Activated T-cell treated with anti-CD3 and anti-CD28 coated beads for 1 hour (primary cell): ENCODE measurements at places on chromosomes 3 and 15.

DNA sequence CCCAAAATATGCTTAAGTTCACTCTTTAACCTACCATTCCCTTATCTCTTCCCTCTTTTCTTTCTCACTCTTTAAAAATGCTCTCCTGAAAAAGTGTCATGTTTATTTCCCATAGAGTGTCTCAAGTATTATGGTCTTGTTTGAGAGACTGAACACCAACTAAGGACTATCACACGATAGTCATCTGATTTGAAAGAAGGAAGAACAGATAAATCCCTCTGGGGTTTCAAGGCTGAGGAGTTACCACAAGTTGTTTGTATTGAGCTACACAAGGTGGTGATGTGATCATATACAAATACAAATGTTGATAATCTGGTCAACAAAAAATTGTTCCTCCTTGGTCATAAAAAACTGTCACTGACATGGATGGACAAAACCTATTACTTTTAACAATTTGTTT lies 13.8 kb downstream of the MEIS2 start:
- DNase-seq = no peak

GRCh38 chr3:120174811-120175539 lies 80.7 kb upstream of the GSK3B start:
- no peak for DNase-seq

- no peak for DNase-seq
Observed at GRCh38 chr3:27253831-27254230, 115.4 kb downstream of the NEK10 start.

- no peak for DNase-seq
Observed at GRCh38 chr15:69513986-69514385, 61.4 kb downstream of the RPLP1 start.

GRCh38 chr3:56629047-56629446 lies 54.0 kb downstream of the TASOR start:
- DNase-seq = no peak

DNA sequence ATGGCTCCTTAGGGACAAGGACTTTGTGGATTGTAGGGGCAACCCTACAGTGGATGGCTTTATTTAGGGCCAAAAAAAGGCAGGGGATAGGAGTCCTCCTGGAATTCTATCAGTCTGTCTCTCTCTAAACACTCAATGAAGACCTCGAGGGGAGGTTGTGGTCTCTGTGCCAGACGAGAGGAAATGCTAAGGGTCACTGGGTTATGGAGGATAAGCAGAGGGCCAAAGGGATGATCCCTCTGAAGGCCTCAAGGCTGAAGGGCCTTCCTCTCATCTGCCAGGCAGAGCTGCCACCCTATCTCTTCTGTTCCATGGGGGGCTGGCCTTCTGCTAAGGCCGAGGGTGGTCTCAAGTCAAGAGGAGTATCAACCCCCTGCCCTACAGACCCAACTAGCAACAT lies 27.0 kb downstream of the PLXNB1 start:
- no peak for DNase-seq

GRCh38 chr3:58388550-58389091 lies 45.0 kb downstream of the PDHB start:
- DNase-seq = no peak

GRCh38 chr3:41173926-41174885 lies 25.1 kb upstream of the CTNNB1 start:
- DNase-seq = no peak

- no peak for DNase-seq
Observed at GRCh38 chr3:71873093-71873611, 88.2 kb upstream of the PROK2 start.

- DNase-seq = no peak
Observed at GRCh38 chr15:62914461-62915079, 128.0 kb upstream of the TPM1 start.

DNA sequence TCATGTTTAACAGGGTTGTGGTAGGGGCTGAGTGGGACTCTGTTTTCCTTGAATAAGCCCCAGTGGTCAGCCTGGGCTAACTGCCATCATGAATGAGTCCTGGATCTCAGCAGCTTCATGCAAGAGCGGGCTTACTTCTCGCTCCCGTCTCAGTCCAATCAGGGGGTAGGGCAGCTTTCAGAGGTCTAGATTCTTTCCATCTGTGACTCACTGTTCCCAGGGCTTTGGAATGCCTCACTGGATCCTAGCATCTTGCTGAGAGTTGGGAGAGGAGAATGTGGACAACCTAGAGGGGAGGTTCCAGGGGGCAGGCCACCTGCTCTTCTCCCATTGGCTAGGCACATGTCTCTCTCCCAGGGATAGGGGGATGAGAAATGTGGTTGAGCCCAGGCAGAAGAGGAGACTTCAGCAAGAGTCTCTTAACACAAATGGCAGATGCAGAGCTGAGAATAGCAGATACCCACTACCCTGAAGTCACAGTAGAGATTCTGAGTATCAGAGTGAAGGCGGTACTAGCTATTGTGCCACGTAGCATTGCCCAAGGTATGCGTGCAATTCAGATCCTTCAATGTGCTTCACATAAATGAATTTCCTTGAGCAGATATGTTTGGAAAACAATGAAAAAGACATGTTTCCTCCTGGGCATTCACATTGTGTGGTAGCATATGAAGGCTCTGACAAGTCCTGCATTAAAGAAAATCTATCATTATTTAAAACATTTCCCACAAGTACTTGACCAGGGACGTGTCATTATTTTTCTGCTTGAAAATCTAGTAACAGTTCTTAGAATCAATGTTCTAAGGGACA lies 257.7 kb upstream of the PROK2 start:
- DNase-seq = no peak

DNA sequence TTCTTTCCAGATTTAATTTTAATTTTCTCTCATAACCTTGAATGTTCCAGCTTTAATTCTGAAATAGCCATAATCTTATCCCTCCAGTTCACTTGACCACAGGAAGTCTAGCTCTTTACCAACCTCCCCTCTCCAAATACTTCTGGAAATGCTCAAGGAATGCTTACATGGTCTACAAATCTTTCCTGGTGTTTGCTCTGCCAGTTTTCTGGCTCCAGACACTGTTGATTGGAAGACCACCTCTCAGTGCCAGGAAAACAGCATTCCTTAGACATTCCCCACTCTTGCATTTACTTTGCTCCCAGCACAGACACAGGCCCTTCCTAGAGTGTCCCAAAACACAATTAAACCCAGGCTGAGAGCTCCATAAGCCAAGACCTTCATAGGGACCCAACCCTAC lies 98.6 kb downstream of the MESD start:
- DNase-seq = no peak

DNA sequence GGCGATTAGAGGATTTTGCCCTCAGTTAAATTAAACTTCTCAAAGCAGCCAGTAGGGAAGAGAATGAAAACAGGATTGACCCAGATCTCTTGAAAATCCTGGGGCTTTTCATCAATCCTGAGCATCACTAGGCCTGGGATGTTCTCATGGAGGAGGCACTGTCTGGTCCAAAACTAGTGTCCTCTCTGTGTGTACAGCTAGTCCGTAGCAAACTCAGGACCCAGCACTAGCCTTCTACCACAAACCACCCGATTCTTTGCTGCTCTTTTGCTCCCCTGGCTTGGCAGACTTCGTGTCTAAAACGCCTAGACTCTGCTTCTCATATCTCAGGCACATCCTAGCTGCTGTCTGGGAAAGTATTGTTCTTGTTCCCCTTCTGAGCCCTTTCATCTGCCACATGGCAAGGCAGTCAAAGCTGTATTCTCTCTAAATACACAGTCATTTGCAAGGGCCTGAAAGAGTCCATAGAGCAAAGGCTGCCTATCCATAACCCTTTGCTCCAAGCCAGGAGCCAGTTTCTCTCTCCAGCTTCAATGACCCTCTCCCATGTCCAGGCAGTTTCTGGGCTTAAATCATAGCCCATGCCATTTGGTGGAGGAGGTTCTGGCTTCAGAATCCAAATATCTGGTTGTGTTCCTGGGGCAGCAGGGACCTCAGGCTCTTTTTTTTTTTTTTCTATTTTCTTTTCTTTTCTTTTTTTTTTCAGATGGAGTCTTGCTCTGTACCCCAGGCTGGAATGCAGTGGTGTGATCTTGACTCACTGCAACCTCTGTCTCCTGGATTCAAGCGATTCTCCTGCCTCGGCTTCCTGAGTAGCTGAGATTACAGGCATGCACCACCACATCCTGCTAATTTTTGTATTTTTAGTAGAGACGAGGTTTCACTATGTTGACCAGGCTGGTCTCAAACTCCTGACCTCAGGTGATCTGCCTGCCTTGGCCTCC lies 52.4 kb downstream of the CDC25A start:
- DNase-seq = no peak

GRCh38 chr3:105459566-105460290 lies 93.0 kb downstream of the ALCAM start:
- no peak for DNase-seq

DNA sequence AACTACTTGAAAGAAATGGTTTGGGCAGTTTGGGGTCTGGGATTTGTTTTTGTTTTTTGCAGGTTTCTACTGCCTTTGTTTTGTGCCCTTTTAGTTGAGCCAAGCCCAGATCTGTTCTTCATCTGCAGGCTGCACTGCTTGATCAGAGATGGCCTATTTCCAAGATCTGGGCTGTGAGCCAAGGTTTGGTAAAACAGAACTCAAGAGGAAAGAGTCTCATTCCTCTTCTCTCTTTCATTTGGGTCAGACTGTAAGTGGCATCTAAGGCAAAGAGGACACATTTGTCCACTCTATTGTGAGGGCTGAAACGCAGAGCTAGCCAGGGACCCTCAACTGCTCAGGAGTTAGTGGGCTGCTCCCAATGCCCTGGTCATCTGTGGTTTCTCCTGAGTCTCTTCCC lies 104.4 kb upstream of the UBE3A start:
- DNase-seq = no peak

- no peak for DNase-seq
Observed at GRCh38 chr3:38117163-38117716, 19.7 kb downstream of the ACAA1 start.

DNA sequence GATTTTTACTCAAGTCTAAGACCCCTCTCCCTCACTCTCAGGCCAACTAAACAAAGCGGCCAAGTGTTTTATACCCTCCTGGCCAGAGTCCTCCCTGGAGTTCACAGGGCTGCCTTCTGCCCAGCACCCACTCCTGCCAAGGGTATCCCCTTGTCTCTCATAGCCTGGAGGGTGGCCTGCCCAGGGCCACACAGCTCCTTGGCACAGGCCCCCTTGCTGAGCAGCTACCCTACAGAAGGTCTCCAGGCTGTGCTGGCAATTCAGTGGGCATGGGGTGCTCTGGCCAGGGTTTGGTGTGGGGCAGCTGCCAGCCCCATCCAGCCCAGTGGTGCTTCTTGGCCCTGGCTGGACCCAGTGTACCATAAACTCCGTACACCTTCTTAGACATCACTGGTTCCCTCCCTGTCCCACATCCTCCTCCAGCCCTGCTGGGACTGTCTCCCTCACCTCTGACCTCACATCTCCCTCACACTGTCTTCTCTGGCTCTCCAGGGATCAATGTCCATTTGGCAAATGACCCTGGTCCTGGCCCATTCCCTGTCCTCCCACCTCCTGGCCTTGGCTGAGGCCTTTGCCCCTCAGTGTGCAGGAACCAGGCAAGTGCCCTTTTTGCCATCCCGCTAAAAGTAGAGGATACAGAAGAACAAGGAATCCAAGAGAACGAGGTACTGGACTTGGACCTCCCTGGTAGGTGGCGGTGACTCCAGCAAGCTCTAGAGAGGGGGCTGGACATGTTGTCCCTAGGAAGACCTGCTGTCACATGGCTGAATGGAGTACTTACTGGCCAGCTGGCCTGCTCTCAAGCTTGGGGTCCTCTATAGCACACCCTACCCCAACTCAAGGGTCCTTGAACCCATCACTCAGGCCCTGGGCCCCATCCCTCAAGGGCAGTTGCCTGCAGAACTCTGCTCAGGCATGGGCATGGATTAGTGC lies 50.0 kb upstream of the TRPM1 start:
- no peak for DNase-seq

DNA sequence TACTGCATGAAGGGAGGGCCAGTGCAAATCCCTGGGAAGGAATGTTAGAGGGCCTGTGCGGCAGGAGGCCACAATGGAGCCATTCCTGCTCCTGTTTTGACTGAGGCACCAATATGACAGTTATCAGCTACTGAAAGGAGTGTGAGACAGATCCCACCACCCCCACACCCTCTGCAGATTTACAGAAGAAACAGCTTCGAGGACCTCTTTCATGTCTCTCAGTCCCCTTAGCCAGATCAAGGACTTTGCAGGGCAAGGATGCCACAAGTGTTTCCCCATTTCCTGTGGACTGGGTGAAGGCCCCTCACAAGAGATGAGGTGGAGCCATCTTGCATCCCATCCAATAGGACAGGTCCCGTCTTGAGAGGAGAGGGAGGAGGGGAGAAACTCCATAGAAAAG lies 48.5 kb upstream of the RASGRP1 start:
- no peak for DNase-seq

DNA sequence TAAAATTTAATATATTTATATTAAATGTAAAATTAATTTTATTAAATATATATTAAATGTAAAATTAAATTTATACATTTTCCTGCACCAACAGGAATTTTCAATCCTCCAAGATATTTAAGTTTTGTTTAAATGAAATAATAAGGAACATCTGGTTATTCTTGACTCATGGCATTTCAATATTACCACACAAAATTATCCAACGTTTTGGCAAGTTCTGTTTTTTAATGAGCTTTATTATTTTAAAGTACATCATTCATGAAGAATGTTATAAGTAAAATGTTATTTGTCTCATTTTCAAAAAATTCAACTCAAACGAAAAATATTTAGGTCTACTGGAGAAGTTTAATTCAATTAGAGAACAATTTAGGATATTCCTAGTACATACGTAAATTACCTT lies 811.4 kb downstream of the NAALADL2 start:
- no peak for DNase-seq

- no peak for DNase-seq
Observed at GRCh38 chr15:39125226-39125625, 455.7 kb upstream of the THBS1 start.

DNA sequence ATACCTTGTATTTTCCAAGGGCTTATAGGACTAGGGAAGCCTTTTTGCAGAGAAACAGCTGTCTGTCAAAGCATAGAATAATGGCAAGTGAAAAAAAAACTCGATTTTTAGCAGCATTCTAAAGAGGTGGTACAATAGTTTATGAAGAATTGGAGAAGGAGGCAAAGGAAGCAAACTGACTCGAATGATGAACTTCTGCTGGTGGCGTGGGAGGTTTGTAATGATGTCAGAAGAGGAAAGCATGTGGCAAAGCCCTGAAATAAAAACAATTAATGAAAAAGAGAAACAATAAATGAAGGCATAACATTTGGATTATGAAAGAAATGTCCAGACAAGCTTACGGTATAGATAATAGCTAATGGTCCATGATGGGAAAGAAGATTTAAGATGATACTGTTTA lies 77.5 kb downstream of the RARB start:
- no peak for DNase-seq
